ENCODE measurements at places on chromosomes 12 and 14.

- DNase-seq: no peak
Measured at GRCh38 chr12:14956024-14956891, 5.1 kb downstream of the ARHGDIB start.

GRCh38 chr14:64221391-64222003, 72.7 kb downstream of the ESR2 start:
- no peak for DNase-seq

- DNase-seq: no peak
Measured at GRCh38 chr14:22570132-22570949, 18.7 kb downstream of the DAD1 start.

DNA sequence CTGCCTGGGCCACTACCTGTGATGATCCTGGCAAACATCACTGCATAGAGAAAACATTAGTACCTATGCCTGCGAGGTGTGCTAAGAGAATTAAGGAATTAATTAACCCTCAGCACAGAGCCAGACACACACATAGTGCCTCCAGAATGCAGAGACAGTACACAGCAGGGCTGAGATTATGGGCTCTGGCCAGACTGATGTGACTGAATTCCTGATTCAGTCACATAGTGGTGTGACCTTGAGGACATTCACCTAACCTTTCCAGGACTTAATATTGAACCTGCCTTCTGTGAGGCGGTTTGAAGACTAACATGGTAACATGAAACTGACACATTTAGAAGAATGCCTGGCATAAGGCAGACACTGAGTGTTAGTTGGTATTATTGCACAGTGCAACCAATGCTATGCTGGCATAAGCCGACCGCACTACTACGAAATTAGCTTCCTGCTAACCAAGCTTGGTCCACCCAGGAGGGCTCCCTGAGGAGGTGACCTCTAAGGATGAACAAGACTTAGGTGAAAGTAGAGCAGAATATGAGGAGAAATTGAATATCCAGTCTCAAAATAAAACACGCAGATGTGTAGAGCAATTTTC, 32.0 kb upstream of the SELPLG start:
- DNase-seq: no peak

- DNase-seq: no peak
Measured at GRCh38 chr12:113936460-113936859, 29.7 kb downstream of the RBM19 start.

GRCh38 chr12:107372229-107372658, 278.9 kb upstream of the CRY1 start:
- no peak for DNase-seq

DNA sequence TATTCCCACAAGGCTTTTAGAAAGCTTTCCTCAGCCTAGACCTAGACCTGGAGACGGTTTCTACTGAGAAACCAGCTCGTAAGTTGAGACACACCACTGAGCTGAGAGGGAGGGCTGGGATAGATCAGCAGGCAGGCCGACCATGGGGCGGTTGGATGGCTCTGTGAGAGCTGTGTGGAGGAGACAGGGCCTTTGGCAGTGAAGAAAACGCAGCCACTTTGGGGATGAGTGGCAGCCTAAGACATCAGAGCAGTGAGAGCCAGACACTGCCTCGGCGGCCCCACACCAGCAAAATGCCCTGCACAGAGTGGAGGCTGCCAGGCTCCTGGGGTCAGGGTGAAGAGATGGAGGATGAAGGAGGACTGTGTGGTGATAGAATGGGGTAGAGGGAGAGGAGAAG, 46.0 kb downstream of the CACNA2D4 start:
- DNase-seq: no peak

DNA sequence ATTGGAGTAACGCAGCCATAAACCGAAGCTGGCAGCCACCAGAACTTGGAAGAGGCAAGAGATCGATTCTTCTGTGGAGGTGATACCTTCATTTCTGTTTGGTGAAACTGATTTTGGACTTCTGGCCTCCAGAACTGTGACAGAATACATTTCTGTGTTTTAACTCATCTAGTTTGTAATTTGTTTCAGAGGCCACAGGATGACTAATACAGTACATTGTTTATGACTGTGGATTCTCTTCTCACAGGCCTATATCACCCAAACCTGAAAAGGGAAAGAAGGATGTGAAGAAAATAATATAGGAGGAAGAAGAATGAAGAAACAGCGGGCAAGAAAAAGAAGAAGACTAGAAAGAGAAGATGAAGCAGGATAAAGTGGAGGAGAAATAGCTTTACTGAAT, 263.8 kb upstream of the DIO2 start:
- no peak for DNase-seq

DNA sequence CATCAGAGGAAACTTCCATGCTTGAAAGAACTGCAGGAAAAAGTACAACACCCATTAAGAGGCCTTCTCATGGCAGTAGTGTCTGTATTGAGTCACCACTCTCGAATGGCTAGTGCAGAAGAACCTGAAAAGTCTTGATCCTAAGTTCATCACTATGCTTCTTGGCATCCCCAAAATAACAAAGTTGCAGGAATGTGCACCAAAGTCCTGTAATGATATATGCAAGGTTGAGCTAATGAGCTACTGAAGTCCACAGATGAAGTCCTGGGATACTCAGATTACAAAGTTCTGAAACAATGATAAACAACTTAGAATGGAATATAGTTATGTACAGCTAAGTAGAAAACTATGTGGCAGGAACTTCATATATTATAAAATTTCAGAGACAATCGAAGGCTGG, 545.4 kb downstream of the FOXG1 start:
- DNase-seq: no peak

GRCh38 chr14:25836636-25837035, 761.2 kb downstream of the NOVA1 start:
- DNase-seq: no peak
